ENCODE measurements at places on chromosomes 2 and 18.

DNA sequence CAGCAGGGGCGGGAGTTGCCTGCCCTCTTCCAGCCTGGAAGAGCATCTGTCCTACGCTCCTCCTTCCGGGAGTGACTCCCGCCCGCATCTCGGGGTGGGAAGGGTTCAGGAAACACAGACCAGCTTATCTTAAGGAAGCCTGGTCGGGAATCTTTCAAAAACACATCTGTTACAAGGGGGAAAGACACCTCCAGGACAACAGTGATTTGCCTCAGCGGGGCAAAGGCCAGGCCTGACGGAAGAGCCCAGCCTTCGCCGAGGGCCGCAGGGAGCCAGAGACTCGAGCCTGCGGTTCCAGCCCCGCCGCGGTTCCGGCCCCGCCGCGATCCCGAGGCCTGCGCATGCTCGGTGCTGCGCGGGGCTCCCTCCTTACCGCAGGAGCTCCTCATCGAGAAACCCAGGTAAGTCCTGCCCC is 38.1 kb upstream of the TGIF1 start:
- DNase-seq, result no peak

DNA sequence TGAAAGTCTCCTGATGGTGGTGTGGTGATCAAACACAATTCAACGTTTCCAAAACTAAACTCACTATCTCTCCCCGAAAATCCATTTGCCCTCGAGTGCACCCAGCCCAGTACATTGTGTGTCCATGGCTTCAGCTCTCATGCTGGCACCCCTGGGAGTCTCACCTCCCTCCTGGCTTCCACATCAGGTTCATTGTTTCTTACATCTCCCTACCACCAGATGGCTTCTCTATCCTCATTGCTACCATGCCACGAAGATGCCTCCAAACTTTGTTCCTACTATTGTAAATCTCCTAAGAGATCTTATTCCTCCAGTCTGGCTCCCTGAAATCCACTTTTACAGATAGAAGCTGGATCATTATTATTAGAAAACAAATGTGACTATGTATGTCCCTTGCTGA is 197.0 kb downstream of the MYT1L start:
- DNase-seq, result no peak

DNA sequence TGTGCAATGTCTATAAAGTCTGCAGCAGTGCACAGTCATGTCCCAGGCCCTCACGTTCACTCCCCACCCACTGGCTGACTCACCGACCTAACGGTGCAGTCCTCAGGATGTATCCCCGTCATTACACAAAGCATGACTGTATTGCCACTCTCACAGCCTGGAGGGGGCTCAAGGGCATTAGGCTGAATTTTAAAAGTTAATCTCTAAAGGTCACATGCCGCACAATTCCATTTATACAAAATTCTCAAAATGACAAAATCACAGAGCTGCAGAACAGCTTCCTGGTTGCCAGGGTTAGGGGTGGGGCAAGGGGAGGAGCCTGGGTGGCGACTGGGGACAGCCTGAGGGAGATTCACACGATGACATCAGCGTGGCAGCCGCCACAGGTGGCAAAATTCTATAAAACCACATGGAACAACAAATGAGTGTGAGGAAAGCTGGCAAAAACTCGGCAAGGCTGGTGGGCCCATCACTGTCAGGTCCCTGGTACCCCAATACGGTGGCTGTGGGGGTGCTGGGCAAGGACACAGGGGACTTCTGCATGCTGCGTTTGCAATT is 97.6 kb downstream of the NDUFA10 start:
- DNase-seq, result peak; percentile 20

GRCh38 chr2:231991664-231992063 is 30.2 kb downstream of the DIS3L2 start:
- no peak for DNase-seq

DNA sequence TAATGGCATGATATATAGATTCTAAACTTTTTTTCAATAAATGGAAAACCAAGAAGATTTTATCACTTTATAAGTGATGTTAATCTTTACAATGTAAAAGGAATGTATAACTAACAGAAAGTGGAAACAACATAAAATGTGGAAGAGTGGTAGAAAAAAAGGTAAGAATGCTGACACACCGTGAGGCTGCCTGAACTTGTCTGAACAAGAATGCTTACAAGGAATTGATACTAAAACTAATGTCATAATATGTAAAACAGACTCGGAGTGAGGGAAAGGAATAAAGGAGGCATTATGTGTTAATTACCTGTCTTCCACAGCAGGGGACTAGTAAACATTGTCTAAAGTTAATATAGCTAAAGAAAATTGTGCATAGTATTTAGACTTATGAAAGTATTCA is 958.8 kb upstream of the TMEFF2 start:
- no peak for DNase-seq

- no peak for DNase-seq
Observed at GRCh38 chr2:220701115-220701514, 871.0 kb downstream of the EPHA4 start.

- no peak for DNase-seq
Observed at GRCh38 chr2:21195326-21195725, 71.6 kb downstream of the TDRD15 start.

DNA sequence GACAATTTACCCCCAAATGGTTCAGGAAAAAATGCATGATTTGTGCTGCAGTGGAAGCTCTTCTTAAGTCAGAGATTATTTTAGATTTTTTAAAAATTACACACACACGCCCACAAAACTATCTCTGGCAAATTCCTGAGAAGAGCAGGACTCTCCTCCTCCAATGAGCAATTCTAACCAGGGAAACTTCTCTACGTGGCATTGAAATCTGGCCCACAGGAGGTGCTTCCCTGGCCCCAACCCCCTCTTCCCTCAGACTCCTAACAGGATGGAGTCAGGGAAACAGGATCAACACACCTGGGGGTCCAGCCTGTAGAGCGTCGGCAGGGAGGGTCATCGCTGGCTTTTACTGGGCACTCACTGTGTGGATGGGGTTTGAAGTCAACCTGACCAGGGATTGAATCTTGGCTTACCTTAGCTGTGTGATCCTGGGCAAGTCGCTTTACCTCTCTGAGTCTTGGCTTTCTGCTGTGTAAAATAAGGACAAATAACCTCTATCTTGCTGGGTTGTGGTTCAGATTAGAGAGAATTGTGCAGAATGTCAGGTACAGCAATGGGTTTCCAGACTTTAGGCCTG is 65.4 kb upstream of the ASAP2 start:
- DNase-seq, result no peak

- DNase-seq, result no peak
Observed at GRCh38 chr2:85017411-85018048, 46.6 kb downstream of the KCMF1 start.

DNA sequence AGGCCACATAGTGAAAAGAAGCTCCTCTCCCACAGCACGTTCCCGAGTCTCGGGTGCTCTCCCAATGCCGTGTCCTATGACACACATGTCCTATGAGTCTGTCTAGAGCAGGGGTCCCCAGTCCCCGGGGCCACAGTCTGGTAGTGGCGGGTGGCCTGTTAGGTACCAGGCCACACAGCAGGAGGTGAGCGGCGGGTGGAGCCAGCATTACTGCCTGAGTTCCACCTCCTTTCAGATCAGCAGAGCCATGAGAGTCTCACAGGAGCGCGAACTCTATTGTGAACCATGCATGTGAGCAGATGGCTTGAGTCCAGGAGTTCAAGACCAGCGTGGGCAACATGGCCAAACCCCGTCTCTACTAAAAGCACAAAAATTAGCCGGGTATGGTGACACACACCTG is 112.6 kb downstream of the ZBTB7C start:
- DNase-seq, result no peak

DNA sequence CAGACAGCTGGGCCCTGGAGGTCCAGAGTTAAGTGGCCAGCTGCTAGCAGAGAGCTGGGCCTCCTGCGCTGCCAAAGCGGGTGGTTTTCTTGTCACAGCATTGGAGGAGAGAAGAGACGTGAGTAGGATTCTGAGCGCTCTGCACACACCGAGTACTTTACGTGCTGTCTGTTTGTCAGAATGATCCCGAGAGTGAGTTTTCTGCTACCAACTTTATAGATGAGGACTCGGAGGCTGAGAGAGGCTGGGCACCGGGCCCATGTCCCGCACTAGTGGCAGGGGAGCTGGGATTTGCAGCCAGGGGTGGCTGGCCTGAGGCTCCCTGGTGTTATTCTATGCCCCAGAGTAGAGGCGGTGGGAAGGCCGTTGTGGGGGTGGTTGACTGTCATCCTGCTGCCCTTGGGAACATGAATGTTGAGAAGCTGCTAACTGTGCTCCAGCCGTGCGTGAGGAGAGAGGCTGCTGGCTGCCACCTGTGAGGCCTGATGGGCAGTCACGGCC is 36.3 kb upstream of the MBP start:
- no peak for DNase-seq

GRCh38 chr2:45237850-45238542 is 228.7 kb upstream of the SIX2 start:
- DNase-seq, result peak; percentile 36

GRCh38 chr2:138428710-138429440 is 72.7 kb upstream of the SPOPL start:
- DNase-seq, result no peak

- DNase-seq, result no peak
Observed at GRCh38 chr2:29787473-29788465, 133.6 kb downstream of the ALK start.

- no peak for DNase-seq
Observed at GRCh38 chr18:57404345-57404744, 30.8 kb upstream of the ONECUT2 start.

GRCh38 chr2:151657667-151658076 is 76.6 kb downstream of the NEB start:
- DNase-seq, result no peak

DNA sequence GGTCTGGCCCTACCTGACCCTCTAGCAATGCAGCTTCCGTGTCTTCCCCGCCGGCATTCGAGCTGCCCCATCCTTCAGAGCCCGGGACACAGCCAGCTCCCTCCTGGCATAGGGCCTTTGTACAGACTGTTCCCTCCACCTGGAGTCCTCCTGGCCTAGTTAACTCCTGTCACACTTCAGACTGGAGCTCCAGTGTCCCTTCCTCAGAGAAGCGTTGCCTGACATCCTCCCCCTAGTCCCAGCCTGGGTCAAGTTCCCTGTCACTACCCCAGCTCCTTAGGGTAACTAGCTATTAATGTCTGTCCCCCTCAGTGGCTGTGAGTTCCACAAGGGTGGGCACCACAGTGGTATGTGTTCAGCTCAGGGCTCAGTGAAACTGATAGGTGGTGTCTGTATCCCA is 45.5 kb upstream of the LOXHD1 start:
- no peak for DNase-seq
